Adrenal gland (tissue), 19 donors: ENCODE measurements at places on chromosomes 12 and 14. TPM values are rescaled to one million over a fixed set of nuclear protein-coding genes. Genes with fewer than 3 reads are reported as not detected.

The FGF6 gene
- polyA plus RNA-seq: not detected

The GXYLT1 gene
- polyA plus RNA-seq: 13.1 TPM

The SERPINA12 gene
- polyA plus RNA-seq: not detected

The TAS2R19 gene
- polyA plus RNA-seq: 0.54 TPM

The SERPINA1 gene
- polyA plus RNA-seq: 11.2 TPM

DNA sequence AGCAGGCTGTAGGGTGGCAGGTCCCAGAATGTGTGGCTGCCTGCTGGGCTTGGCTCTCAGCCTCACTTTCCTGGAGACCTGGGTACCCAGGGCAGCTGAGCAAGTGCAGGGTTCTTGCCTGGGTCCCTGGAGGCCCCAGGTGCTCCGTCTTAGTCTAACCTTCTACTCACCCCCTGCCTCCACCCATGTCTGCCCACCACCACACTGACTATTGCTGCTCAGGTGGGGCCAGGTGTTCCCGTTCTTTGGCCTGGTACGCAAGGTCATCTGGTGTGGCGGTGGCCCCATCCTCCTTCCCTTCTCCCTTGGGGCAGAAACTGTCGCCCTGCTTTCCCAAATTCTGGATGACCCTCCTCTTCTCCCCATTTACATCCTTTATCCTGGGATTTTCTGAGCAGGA, 319.9 kb downstream of the TMEM121 start:
- DNase-seq: no peak

DNA sequence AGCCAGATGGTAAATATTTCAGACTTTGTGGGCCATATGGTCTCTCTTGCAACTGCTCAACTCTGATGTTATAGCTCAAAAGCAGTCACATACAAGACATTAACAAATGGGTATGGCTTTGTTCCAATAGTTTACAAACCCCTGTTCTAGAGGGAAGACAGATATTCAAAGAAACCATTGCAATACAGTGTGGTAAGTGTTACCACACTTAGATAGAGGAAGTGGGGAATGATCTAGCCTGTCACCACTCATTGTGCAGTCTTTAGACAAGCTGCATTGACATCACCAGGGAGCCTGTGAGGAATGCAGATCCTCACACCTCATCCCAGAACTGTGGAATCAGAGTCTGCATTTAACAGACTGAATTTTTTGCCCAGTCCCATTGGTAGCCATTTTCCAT, 80.0 kb upstream of the RGS6 start:
- DNase-seq: no peak

- DNase-seq: no peak
Measured at GRCh38 chr14:48391661-48392060, 716.3 kb upstream of the MDGA2 start.

GRCh38 chr14:106459971-106460730, 933.8 kb downstream of the TMEM121 start:
- DNase-seq: no peak

GRCh38 chr12:116818341-116818856, 62.8 kb downstream of the HRK start:
- peak; percentile 51 for DNase-seq

DNA sequence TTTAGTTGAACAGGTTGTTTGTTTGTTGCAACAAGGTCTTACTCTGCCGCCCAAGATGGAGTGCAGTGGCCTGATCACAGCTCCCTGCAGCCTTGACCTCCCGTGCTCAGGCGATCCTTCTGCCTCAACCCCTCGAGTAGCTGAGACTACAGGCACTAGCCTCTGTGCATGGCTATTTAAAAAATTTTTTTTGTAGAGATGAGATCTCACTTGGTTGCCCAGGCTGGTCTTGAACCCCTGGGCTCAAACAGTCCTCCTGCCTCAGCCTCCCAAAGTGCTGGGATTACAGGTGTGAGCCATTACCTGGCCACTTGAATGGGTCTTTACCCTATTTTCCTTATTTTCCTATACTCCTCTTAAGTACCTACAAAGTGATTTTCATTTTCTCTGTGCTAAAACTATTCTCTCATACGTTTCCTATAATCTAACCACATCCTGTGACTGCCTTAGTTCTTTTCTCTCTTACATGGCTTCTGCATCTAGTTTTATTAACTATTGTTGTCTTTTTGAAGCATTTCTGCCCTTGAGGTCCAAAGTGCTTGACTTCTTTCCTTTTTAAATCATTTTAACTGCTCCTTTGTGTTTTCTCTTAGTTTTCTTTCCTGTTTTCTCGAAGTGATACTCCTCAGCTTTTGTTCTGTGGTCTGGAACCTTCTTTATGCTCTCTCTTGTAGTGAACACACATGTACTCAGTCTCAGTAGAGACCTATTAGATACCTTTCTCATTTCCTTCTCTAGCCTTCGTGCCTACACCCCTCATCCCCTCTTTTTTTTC, 14.1 kb downstream of the GPX2 start:
- DNase-seq: no peak

DNA sequence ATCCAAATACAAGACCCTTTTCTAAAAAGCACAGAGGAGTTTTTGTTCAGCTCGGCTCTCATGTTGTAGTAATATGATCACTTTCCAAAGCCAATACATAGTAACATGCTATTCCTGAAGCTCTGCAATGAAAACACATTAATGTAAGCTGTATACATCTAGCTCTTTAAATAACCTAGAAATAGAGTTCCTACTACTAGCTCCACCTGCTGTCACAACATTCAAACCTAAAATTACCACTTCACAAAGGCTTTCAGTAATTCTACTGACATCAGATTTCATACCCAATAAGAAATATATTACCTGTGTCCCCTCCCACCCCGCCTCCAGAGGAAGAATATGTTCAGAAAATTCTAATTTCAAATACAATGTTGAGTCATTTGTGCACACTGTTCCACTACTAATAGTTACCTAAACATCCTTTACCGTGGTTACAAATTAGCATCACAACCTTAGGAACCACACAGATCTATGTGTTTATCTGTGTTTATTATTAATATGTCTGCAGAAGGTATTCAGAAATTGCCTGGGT, 17.8 kb downstream of the EFCAB11 start:
- DNase-seq: no peak

DNA sequence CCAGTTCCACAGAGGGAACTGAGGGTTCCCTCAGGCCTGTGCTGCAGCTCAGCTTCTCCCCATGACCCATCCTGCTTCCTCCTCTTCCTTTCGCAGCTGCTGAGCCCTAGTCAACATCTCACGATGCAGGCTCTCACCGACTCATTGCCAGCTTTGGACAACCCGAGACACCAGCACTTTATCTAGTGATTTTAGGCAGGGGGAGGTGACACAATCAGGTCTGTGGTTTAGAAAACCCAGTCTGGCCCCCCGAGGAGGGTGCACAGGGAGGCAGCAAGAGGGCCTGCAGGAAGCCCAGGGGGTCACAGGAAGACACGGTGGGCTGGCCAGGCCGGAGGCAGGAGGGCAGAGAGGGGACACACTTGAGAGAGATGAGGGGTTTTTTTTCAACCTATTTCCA, 35.4 kb downstream of the DIO3 start:
- no peak for DNase-seq

- no peak for DNase-seq
Measured at GRCh38 chr12:94793191-94793595, 142.8 kb upstream of the TMCC3 start.

DNA sequence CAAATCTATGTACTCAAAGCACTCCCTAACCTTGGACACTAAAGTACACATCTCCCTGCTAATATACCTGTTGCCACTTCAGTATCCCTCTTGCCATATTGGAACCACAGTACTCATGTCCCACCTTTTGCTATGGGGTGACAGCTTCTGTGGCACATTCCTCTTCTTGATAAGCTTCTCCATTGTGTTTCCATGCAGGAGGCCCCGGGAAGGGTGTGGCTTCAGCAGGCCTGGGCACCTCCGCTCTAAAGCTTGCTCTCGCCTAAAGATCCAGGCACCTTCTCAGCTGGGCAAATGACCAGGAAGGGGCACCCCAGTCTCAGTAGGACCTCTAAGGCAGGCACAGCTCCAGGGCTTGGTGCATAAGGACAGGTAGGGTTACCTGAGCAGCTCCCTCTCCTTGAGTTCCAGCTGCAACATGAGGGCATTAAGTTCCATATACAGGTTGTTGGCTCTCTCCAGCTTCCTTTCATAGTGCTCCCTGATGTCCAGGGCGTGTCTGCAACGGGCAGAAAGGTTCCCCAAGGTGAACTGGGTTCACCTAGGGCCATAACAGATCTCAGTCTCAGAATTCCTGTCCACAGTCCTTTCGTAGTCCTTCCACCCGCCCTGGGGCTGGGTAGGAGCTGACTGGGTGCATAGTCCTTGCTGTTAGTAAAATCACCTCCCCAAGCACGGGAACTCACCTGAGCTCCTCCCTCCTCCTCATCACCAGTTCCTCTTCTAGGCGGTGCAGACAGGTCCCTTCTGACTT, 15.9 kb downstream of the MAP3K12 start:
- peak; percentile 21 for DNase-seq
